Activated CD4-positive, alpha-beta T cell treated with anti-CD3 and anti-CD28 coated beads for 48 hours (primary cell): ENCODE measurements at places on chromosomes 3 and 15.

- DNase-seq: no peak
These were observed 375.6 kb upstream of the CCDC54 start for GRCh38 chr3:107001635-107002034.

DNA sequence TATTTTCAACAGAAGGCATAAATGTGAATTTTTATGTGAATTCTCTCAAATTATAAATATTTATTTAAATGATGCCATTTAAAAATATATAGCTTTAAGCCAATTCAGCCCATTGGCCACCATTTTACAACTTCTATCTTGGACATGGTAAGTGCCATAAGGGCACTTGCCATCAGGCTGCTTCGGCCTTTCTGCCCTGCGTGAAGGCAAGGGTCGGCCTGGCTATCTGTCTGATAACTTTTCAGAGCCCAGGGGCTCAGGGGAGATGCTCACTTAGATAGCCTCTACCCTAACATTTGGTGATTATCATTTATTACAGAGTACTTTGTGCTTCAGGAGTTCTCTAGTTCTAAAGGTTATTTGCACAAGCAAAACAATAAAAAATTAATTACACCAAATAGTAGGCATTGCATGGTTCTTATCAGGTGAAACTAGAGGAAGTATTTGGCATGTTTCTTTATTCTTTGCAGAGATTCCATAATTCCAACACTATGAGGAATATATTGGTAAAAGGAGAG lies 62.4 kb upstream of the MBNL1 start:
- no peak for DNase-seq

GRCh38 chr15:87498560-87498959 lies 758.0 kb downstream of the NTRK3 start:
- DNase-seq: no peak

DNA sequence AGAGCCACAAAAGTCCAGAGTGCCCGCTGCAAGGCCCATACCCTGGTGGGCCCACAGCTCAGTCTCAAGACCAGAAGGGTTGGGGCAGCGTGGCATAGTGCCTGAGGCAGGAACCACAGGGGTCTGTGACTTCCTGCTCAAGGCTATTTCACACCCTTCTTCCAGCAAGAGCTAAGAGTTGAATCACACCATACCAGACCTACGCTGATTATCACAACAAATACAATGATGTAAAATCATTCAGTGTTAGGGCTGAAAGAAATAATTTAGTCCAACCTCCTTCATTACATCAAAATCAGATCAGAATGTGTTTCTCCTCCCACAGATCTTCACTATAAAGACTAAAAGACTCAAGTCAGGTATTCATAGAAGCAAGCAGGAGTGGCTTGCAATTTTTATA lies 27.8 kb upstream of the ST8SIA2 start:
- DNase-seq: no peak

GRCh38 chr3:66033241-66034138 lies 5.2 kb downstream of the MAGI1 start:
- DNase-seq: no peak

- peak; percentile 4 for DNase-seq
These were observed 113.4 kb downstream of the ETFA start for GRCh38 chr15:76197703-76198455.

DNA sequence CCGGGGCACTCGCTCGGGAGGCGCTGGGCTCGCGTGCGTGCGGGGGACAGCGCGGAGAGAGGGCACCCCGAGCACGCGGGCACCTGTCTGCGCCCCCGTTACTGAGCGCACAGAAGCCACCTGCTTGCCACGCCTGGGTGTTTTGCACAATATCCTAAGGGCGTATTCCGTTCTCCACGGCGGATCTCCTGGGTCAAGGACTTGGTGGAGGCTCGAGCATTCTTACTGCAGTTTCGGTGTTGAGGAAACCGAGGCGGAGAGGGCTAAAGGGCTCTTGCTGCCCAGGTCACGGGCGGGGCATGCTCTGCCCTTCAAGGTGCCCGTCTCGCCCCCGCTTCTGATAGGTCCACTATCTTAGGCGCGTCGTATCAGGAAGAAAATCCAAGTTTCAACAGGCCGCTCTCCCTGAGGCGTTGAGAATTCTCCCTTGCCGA lies 526 bp downstream of the GPD1L start:
- DNase-seq: no peak

DNA sequence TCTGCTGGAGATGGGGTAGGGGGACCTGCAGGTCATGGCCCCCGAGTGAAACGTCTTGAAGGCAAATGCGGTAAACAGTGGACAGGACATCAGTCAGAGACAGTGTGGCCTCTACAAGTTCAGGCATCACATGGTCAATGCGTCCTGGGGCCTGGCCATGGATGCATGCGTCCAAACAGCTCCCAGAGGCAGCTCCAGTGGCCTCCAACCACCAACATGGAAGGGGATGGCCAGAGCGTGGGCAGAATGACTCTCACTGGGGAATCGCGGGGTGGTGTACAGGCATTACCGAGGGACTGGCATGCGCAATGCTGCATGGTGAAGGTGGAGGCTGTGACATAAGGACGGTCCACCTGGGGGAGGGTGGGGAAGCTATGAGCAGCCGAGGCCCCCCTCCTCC lies 35.6 kb upstream of the IQSEC1 start:
- DNase-seq: no peak

DNA sequence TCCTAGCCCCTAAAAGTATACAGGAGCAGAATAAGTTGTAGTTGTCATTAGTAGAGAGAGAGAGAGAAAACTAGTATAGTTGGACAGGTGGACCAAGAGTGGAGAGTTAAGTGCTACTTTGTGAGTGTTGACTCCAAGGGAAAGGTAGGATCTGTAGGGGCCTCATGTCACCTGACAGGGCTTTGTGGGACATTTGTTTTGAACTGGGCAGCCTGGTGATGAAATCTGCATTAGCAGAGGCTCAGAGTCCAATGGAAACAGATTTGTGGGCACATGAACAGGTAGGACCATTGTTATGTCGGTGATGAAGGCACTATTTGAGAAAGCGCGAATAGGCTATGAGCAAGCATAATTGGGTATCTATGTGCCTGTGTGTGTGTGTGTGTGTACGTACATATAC lies 43.5 kb downstream of the SGO1 start:
- no peak for DNase-seq

DNA sequence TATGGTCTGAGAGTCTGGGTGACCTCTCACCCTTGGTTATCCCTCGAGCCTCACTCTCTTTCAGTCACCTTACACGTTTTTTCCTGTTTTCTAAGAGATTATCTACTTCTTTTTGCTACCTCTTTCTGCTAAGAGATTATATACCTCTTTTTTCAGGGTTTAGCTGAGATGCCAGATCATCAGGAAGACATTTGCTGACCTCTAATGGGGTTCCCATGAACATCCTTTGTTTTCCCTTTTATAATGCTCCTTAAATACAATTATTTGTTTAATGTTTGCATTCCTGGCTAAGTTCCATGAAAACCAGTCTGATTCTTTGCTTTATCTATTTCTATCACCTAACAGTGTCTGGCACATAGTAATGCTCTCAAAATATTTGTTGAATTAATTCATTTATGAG lies 39.6 kb downstream of the LEKR1 start:
- no peak for DNase-seq

DNA sequence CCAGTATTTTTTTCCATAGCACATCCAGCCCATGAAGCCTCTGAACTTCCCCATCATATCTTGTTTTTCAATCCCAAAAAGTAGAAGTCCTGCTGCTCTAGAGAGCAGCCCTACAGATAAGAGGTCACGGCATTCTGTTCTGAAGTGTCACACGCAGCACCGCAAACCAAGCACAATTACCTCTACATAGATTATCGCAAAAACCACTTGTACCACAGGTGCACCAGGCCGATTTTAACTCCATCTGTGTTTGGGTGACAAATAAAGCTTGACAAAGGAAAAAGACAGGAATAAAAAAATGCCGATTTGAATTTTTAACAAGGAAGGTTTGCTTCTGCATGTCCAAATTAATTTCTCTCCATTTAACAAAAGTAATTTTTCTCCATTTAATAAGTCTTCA lies 113.7 kb downstream of the MYO5A start:
- DNase-seq: no peak

GRCh38 chr3:18862077-18862476 lies 286.2 kb upstream of the KCNH8 start:
- no peak for DNase-seq

- no peak for DNase-seq
These were observed 161.0 kb upstream of the CCDC54 start for GRCh38 chr3:107216229-107216628.

- DNase-seq: peak; percentile 55
These were observed 44.3 kb downstream of the RAB6B start for GRCh38 chr3:133851266-133851906.

GRCh38 chr15:56537881-56538280 lies 72.9 kb upstream of the MNS1 start:
- DNase-seq: peak; percentile 36

GRCh38 chr3:143699424-143699823 lies 148.8 kb downstream of the SLC9A9 start:
- no peak for DNase-seq

DNA sequence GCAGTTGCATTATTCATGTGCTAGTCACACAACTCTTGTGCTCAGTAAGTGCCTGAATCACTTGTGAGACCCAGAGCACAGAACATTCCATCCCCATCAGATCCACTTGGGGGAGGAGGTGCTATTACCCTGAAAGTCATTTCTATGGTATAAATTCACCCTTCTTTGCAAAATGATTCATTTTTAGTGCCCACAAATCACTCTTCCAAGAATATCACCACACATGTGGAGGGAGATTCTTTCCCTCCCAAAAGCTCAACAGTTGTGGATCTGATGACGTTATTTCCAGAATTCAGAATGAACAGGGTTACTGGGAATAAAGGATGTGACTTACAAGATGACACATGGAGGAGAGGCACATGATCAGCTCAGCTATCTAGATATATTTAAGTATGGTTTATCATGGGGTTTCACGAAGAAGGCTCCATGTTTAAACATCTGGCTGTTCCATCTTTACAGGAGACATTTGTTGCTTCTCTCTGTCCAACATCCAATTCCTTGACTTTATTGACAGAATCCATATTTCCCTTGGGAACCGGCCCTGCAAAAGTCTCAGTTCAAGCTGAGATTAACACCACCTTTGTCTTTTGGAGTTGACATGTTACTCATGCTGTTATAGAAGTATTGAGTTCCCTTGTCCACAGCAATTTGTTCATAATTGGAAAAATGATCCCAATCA lies 214.2 kb upstream of the PROK2 start:
- DNase-seq: peak; percentile 37

GRCh38 chr3:127168271-127168670 lies 24.7 kb upstream of the PRR23E start:
- no peak for DNase-seq

GRCh38 chr3:179949412-179949811 lies 87.3 kb downstream of the PEX5L start:
- no peak for DNase-seq

GRCh38 chr15:35667908-35668307 lies 121.9 kb upstream of the DPH6 start:
- no peak for DNase-seq

DNA sequence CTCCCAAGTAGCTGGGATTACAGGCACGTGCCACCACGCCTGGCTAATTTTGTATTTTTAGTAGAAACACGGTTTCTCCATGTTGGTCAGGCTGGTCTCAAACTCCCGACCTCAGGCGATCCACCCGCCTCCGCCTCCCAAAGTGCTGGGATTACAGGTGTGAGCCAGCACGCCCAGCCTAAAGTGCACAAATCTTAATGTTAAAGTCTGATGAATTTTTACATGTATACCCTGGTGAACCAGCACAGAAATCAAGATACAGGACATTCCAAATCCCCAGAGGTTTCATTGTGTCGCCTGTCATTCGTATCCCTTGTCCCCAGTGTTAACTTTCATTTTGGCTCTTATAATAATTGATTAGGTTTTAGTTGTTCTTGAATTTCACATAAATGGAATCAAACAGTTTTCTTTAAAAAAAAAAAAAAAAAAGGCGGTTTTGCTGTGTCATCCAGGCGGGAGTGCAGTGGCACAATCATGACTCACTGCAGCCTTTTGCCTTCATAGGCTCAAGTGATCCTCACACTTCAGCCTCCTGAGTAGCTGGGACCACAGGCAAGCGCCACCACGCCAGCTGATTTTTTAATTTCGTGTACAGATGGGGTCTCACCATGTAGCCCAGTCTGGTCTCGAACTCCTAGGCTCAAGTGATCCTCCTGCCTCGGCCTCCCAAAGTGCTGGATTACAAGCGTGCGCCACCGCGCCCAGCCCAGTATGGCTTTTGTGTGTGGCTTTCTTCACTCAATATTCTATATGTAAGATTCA lies 1.5 kb upstream of the TM4SF19 start:
- no peak for DNase-seq

GRCh38 chr3:134029734-134030378 lies at the start of gene SLCO2A1:
TSS of gene SLCO2A1 (minus strand) at chr3:134029925. CDS start at chr3:134029802, 123 bp downstream.
- DNase-seq: peak; percentile 33

DNA sequence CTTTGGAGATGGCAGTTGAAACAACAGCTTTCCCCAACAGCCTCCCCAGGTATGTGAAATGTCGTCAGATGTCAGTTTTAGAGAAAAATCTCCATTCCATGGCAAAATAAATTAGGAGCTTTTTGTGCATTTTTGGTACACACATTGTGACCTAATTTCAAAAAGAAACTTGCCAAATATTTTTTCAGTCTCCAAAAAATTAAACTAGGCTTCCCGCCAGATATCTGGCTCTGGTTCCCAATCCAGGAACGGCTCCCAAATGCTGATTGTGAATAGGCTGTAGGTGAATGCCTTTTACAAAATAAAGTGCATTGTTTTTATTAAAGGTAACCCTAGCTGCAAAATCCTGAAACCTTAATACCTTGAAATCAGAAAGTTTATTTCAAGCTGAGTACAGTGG lies 10.9 kb downstream of the KCNAB1 start:
- DNase-seq: no peak

GRCh38 chr3:9912294-9912935 lies 4.5 kb upstream of the IL17RC start:
- peak; percentile 16 for DNase-seq

GRCh38 chr3:14298442-14298841 lies 104.0 kb upstream of the SLC6A6 start:
- no peak for DNase-seq

DNA sequence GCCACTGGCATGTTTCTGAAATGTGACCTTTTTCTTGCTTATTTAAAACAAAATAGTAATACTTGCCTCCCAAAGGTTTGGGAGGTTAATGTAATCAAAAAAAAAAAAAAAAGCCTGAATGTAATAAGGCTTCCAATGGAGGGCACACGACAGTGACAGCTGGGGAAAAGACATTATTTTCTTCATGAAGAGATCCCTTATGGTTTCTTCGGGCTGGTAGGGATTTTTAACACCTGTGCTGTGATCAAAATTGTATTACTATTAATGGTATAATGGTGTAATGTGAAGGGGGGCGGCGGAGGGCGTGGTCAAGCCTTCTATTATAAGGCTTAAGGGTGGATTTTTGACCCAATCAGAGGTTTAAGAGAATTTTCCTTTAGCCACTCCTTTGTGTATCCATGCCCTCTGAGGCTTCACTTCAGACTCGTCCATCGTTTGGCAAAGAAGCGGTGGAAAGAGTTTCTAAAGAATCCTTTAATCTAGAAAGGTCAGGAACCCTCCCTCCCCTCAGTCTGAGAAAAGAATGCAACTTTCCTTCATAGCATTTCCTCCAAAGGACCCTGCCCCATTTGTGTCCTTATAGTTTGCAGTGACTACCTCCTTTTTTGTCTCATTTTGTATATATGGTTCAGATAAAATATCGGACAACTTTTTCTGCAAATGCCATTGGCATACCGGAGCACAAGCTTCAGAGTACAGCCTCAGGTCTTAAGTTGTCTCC lies 89.5 kb upstream of the CHD2 start:
- peak; percentile 64 for DNase-seq
